ENCODE measurements at places on chromosomes 5 and 9.

DNA sequence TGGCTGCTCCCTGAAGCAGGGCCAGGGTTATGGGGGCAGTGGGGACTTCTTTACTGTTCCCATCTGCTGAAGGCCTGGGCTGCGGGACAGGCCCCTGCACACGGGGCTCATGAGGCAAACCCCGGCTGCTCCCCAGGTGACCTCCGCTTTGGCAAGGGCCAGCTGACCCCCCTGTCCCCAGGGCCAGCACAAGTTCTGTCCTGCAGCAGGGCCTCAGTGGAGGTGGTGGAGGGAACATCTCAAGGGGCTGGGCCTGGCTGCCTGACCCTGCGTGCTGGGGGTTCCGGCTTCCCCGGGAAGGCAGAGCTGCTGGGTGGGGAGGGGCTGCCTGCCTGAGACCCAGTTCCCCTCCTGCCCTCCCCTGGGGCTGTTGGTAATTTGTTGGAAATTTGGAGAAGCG is 67.4 kb upstream of the RNU6ATAC start:
- no peak for DNase-seq

DNA sequence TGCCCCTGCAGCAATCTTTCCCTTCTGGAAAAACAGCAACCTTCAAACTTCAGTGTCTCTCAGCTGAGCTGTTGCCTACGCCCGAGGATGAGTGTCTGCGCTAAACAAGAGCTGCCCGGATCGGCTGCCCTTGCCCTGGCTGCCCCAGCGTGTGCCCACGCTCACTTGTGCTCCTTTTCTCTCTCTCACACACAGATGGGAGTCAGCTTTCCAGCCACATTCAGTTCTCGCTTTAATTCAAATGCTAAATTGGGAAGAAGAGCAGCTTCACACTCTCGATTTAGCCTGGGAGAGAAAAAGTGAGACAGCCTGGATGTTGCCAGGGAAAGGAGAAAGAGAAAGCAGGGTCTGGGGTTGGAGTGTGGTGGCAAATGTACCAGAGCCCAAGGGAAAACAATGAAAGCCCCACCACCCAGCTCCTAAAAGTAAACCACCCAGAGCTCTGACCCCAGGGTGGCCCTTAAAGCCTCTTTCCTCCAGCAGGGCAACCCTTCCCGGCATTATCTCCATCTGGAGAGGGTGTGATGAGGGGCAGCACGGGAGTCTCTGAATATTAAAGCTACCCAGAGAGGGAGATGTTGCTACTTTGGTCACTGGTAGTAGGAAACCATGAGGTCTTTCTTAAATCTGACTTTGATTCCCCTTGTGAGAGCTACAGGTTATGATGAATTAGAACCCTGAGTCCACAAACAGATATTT is 9.9 kb upstream of the EGR1 start:
- no peak for DNase-seq

GRCh38 chr5:111948092-111948841 is 191.3 kb upstream of the NREP start:
- no peak for DNase-seq

DNA sequence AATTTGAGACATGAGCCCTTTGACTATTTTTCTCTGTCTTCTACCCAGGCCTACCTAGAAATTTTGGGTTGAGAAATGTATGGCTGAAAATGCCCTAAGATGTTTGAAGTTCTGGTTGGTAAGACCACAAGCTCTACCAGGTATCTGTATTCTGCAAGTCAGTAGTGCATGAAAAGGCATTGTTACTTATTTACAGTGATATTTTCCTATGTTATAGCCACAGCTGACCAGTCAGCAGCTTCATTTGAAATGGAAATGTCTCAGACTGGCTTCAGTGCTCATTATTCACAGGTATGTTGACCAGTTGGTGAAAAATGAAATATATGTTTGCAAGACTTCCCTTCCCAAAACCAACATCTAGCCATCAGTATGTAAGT is 91.9 kb upstream of the ITGA2 start:
- no peak for DNase-seq

GRCh38 chr5:122871661-122872060 is 26.2 kb downstream of the SNX24 start:
- DNase-seq, result no peak

DNA sequence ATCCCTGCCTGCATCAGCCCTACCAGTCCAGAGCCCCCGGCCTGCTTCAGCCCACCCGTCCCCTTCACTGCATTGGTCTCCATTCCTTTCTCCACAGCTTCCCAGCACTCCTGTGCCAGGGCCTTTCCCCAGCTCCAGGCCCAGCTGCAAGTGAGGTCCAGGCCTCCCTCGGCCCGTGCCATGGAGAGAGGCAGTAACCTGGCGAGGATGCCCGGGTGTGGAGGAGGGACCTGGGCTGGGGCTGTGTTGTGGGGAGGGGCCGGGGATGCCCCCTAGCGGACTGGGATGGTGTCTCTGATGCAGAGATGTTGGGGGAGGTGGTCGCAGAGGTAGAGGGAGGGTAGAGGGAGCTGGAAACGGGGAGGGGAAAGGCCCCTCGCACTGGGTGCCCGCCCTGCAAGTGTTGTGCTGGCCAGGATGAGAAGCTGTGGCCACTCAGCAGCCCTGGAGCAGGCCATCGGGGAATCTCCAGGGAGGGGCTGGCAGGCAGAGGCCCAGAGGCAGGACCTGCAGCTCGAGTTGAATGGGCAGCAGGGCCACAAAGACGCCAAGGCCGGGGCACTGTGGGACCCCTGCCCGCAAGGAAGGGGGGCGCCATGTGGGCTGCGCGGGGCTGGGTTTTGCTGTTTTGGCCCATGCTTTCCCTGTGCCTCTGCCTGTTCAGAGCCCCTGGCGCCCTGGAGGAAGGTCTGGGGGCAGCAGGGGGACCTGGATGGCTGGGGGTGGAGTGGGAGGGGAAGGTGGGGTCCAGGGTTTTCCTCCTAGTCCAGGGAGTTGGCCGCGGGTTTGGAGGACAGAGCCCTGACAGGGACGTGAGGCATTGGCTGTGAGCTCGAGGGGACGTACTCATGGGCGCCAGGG is 26.0 kb upstream of the NKD2 start:
- no peak for DNase-seq

- DNase-seq, result no peak
Measured at GRCh38 chr5:115978779-115979178, 16.5 kb downstream of the LVRN start.

DNA sequence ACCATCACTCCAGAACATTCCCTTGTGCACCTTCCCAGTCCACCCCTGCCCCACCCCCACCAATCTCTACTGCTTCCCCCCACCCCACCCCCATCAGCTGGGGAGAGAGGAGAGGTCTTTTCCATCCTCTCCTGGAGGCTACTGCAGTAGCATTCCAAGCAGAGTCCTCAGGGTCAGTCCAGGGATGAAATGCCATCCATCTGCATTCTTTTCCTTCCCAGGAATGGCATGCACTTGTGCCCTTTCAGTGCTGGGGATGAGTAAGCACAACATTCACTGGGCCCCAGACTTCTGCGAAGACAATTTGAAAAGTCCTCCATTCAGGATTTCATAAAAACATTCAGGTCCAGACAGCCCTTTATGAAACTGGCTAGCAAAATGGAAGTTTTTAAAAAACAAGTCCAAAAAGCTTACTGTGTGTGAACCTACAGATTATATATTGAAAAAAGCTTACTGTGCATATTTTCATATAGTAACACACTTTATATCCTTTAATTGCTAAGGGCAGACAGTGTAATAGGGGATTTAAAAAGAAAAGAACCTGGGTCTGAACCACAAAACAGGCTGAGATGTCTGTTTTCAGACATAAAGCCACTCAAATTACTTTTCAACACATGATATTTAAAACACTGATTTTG is 50.0 kb upstream of the GOLPH3 start:
- no peak for DNase-seq

- no peak for DNase-seq
Measured at GRCh38 chr5:177447611-177448243, 1.1 kb downstream of the PRR7 start.

- DNase-seq, result no peak
Measured at GRCh38 chr5:75364571-75365280, 27.7 kb downstream of the HMGCR start.

DNA sequence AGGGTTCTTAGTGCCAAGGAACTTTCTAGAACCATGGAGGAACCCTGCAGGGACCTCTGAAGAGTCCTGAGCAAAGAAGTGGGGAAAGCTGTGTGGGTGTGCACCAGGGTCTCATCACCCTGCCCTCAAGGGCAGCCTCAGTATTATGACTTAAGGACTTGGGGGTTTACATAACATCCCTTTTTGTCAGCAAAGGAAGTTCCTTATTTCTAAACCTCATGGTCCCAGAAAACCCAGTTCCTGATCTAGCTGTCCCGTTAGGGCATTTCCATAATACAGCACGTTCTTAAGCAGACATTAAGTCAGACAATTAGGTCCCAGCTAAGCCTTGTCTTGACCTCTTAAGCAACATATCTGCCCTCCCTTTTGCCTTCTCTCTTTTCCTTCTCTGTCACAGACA is 57.3 kb downstream of the DAPK1 start:
- no peak for DNase-seq

DNA sequence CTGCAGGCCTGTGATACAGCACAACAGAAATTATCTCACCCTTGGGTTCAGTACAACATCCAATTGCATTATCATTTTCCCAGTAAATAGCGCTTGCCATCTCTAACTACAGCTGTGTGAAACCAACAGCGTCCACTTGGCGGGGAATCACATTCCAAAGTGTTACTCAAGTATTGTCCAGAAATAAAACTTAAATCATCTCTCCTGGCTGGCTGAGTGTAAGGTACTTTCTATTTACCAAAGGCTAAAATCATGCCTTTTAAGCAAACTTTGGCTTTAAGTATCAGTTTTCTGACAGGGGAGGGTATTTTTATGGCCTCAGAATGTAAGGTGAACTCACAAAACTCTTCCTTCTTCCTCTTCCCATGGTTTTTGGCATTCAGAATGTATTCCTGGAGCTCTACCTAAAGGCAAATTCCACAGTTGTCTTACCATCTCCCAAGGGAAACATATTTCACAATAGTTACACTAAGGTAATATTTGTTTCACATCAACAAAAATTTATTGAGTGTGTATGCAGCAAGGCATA is 205.6 kb upstream of the MPDZ start:
- DNase-seq, result no peak

- DNase-seq, result no peak
Measured at GRCh38 chr9:115015018-115015635, 84.7 kb upstream of the TNFSF8 start.

DNA sequence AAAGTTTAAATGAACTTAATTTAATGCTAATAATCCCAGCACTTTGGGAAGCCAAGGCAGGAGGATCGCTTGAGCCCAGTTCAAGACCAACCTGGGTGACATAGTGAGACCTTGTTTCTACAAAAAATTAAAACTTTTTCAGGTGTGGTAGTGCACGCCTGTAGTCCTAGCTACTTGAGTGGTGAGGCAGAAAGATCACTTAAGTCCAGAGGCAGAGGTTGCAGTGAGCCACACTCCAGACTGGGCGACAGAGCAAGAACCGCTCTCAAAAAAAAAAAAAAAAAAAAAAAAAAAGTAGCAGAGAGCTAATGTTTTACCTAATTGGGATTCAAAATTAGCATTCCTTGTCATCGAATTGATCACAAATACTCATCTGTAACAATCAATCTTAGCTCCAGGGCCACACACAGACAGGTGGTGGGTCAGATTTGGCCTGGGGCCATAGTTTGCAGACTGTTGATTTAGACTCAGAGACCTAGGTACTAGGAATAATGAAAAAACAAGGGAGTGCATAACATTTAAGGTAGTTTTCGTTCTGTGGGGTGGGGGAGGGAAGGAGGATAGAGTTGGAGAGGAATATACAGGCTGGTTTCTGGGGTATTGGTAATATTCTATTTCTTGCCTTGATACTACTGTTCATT is 21.4 kb downstream of the HSDL2 start:
- DNase-seq, result no peak

GRCh38 chr9:26346942-26347477 is 545.6 kb downstream of the CAAP1 start:
- DNase-seq, result no peak

- no peak for DNase-seq
Measured at GRCh38 chr5:113985505-113985904, 376.4 kb upstream of the KCNN2 start.

DNA sequence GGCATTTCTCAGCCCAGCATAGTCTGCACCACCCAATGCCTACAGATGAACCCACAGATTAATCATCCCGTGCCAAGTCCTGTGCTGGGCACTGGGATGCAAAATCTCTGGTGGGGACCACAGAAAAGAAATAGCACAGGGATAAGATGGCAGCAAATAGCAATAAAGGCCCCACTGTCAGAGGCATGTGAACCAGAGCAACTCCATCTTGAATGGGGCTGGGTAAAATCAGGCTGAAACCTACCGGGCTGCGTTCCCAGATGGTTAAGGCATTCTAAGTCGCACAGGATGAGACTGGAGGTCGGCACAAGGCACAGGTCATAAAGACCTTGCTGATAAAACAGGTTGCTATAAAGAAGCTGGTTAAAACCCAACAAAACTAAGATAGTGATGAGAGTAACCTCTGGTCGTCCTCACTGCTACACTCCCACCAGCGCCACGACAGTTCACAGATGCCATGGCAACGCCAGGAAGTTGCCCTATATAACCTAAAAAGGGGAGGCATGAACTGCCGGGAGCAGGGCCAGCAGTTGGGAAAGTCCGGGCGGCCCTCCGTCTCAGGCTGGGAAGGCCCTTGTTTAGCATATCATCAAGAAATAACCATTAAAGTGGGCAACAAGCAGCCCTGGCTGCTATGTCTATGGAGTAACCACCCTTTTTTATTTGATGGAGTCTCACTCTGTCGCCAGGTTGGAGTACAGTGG is 65.2 kb downstream of the C9orf50 start:
- no peak for DNase-seq

DNA sequence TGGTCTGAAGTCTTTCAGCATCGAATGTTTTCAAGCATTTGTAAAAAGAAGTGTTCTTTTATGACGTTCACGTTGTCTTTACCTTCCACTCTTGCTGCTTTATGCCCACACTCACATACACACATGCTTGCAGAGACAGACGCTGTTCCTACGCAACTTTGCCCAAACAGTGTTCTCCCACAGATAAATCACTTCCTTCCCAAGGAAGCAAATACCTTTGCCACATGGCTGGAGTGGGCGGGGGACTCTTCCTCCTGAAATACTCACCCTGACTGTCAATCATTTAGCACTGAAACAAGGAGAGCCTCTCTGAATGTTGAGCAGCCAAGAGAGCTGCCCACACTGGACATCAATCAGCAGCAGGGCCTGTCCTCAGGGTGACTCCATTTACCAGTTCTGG is 22.4 kb upstream of the ASTN2 start:
- DNase-seq, result no peak

GRCh38 chr5:67262206-67262605 is 65.6 kb upstream of the CD180 start:
- no peak for DNase-seq

GRCh38 chr9:136244122-136244968 is 1.3 kb downstream of the QSOX2 start:
- DNase-seq, result no peak

- DNase-seq, result no peak
Measured at GRCh38 chr5:116671211-116671736, 96.7 kb upstream of the SEMA6A start.
